NCI-H524 treated with DMSO at 0.1 percent for 48 hours (cell line): ENCODE measurements at places on chromosomes 7 and 10.

GRCh38 chr7:116098175-116098574, 67.6 kb upstream of the TFEC start:
- no peak for DNase-seq

GRCh38 chr7:101990811-101991418, 173.5 kb downstream of the CUX1 start:
- DNase-seq: no peak

DNA sequence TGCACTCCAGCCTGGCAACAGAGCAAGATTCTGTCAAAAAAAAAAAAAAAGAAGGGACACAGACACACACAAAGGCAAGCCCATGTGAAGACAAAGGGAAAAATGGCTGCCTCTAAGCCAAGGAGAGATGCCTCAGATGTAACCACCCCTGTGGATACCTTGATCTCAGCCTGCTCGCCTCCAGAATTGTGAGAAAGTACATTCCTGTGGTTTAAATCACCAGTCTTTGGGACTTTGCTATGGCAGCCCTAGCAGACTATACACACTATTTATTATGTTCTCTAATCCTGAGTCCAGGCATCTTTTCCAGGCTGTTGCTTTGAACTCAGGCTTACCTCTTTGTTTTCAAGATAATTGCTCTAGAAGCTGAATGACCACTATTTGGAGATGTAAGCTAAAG, 494.3 kb downstream of the GALNT17 start:
- DNase-seq: no peak

GRCh38 chr7:45645141-45645969, 71.2 kb downstream of the ADCY1 start:
- no peak for DNase-seq

- DNase-seq: no peak
Measured at GRCh38 chr7:131021902-131022301, 287.9 kb upstream of the KLF14 start.

DNA sequence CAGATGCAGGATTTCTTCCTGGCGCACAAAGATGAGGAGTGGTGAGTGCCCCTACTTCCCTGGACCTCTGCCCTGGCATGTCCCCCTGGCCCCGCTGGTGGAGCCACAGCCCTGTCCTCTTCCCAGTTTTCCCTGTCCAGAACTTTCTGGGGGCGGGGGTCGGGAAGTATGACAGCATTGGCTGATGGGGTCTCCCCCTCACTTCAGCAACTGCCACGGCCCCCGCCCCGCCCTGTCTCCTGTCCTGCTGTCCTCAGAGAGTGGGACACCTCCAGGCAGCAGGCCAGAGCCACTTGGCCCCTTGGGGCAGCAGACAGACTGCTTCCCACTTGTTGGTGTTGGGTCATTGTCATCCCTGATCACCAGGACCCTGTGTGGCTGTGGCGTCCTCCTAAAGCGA, 7.3 kb downstream of the SRRT start:
- no peak for DNase-seq

DNA sequence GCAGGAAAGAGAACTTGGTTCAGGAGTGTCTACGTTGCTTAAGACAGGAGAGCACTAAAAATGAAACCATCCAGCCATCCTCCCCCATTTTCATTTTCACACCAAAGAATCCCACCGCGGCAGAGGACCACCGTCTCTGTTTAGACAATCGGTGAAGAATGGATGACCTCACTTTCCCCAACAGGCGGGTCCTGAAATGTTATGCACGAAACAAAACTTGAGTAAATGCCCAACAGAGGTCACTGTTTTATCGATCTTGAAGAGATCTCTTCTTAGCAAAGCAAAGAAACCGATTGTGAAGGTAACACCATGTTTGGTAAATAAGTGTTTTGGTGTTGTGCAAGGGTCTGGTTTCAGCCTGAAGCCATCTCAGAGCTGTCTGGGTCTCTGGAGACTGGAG, 1.4 kb upstream of the IL6 start:
- DNase-seq: no peak
